ENCODE measurements at places on chromosomes 5 and 9.

GRCh38 chr9:110755179-110755578 lies 86.6 kb downstream of the MUSK start:
- no peak for DNase-seq

DNA sequence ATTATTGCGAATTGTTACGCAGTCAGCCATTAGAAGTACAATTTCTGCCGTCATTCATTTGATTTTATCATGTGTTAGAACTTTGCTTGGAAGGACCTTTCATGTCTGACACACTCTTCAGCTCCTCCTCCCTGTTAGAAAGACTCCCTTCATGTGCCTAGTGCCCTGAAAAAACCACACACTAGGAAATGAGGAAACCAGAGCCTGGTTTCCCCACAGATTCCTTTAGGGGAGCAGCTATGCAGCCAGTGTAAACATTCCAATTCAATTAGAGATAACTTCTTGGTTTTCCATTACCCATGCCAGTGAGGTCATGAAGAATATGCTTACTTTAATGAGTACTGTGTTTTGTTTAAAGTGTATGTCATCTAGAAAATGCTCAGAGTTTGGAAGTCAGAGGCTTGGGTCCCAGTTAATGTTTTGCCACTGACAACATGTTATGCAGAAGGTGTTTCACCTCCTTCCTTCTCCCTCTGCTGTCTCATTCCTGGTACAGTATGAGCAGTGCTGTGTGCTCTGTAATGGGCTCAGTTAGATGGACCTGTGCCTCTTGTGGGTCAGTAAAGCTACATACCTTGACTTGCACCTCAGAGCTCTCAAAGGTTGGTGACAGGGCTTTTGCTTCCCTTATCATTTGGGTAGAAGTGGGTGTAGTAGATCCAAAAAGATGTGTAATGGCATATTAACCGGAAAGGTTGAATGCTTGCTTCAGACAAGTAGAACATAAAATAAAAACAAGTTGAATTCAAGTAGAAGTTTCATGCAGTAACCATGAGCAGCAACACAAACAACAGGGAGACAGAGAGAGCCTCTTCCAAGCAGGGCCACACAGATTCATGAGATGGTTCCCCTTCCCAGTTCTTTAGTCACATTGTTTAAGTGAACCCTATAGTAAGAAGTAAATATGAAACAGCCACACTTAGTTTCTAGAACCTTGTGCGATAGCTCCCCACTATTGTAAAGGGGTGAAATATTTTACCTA lies 52.6 kb upstream of the TNFAIP8 start:
- DNase-seq, result no peak

- DNase-seq, result peak; percentile 83
Measured at GRCh38 chr5:126998201-126998631, 32.1 kb downstream of the MARCHF3 start.

DNA sequence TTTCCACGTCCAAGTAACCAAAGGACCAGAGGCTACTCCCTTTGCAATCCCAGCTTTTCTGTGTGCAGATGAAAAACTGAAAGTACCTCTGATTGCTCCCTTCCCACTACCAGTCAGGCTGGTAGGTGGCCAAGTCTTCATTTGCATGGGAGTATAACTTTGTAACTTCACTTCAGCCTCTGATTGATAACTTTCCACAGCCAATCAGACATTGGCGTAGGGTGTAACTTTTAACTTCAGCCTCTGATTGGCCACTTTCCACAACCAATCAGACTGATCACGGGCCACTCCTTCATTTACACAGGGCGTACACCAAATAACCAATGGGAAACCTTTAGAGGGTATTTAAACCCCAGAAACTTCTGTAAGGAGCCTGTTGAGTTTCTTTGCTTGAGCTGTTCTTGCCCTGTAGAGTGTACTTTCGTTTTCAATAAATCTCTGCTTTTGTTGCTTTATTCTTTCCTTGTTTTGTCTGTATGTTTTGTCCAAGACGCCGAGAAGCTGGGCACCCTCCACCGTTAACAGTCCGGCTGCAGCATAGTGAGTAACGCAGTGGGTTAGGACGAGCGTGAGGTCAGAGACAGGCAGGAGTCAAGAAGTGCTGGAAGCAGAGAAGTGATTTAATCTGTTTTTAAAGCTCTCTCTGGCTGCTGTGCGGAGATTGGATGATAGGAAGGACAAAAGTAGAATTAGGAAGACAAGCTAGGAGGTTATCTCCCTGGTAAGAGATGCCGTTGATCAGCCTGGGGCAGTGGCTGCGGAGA lies 3.5 kb upstream of the EXOSC2 start:
- peak; percentile 95 for DNase-seq

DNA sequence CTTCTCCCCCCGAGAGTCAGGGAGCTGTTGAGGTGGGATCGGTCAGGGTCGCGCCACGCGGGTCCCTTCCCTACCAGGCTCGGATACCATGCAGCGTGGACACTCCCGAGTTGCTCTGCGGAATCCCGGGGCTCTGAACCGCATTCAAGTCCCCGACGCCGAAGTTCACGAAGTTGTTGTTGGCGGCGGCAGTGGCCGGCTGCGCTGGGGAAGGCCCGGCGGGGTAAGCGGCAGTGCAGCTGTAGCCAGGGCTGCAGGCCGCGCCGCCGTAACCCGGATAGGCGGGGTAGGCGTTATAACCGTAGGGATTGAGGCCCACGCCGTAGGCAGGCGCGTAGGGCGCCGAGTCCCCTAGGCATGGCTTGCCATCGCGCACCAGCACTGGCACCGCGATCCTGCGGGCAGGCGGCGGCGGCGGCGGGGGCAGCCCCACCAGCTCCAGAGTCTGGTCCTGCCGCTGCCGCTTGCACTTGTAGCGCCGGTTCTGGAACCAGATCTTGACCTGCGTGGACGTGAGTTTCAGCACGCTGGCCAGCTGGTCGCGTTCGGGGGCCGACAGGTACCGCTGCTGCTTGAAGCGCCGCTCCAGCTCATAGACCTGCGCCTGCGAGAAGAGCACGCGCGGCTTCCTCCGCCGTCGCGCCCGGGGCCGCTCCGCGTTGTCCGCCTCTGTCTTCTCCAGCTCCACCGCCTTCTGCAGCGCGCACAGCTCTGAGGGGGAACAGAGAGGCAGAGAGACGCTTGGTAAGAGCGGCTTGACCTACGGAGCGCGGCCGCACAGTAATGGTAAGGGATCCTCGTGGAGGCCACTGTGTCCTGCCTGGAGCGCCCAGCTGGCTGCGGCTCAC lies 2.3 kb downstream of the NKX2-5 start:
- DNase-seq, result no peak

DNA sequence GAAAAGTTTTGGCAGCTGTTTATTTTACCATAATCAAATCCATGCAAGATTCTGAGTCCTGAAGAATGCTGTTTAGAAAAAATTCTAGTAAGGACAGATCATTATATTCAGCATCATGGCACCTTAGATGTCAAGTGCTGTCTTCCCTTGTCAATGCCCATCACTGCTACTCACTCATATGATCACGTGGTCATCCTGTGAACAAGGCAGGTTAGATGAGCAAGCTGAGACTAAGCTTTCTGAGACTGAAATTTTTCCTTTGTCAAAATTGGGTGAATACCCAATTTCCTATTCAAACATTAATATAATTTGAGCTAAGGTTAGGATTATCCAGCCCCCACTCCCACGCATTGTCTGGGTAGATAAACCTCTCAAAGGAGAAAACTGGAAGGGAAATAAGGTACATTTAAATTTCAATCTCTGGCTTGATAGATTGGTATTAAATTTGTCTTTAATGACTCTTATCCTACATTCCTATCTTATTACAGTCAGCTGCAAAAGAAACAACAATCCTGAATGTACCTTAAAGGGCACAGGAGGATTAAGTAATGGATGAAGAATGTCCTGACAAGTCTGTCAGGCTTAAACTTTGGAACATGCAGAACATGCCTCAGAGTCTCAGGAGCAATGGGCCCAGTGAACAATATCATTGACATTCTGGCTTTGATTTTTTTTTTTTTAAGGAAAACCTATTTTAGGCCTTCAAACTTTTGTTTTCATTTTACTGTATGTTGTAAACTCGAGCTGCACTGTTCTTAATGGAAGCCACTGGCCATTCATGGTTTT lies 148.7 kb upstream of the RANBP3L start:
- no peak for DNase-seq

- no peak for DNase-seq
Measured at GRCh38 chr9:119005162-119005561, 364.1 kb downstream of the BRINP1 start.

- no peak for DNase-seq
Measured at GRCh38 chr5:170178814-170179213, 54.0 kb upstream of the C5orf58 start.

GRCh38 chr5:14996997-14997396 lies 125.4 kb upstream of the ANKH start:
- DNase-seq, result peak; percentile 73

GRCh38 chr5:107672211-107673038 lies 1.7 kb upstream of the EFNA5 start:
- DNase-seq, result peak; percentile 44

DNA sequence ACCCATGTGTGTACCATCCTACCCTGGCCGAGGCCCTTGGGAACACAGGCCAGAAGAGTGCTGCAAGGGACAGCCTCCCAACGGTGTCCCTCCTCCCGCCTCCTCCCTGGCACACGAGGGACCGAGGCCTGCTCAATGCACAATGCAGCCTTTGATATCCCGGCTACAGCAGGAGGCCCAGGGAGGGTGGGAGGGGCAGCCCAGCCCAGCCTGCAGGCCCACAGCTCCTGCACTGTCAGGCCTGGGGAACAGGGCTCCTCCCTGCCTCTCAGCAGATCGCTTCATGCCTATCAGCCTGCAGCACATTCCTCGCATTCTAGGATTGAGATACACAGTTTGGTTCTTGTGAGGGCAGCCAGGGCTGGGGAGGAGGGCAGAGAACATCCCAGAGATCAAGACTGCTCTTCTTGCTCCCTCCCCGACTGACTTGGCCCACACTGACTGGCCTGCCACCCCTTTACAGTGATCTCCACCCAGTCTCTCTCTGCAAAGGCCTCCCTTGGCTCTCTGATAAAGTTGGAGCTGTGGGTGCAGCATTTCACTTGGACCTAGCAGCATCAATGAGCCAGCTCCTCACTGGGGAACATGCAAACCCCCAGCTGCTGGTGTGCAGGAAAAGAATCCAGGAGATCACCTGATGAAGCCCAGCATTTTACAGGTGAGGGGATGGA lies at the start of gene SH3TC2:
TSS of gene SH3TC2 (minus strand) at position 46 of the 671 bp plus-strand sequence. CDS start at position 6, 40 bp downstream.
- DNase-seq, result no peak

GRCh38 chr9:134391319-134392231 lies 65.3 kb downstream of the RXRA start:
- peak; percentile 68 for DNase-seq

GRCh38 chr5:144697847-144698262 lies 527.2 kb downstream of the KCTD16 start:
- no peak for DNase-seq

GRCh38 chr5:89998519-89999305 lies 410.8 kb downstream of the CETN3 start:
- DNase-seq, result no peak

- DNase-seq, result no peak
Measured at GRCh38 chr9:76877961-76878360, 28.0 kb downstream of the PRUNE2 start.

GRCh38 chr5:73967347-73967746 lies 341.4 kb downstream of the ARHGEF28 start:
- no peak for DNase-seq

GRCh38 chr5:141705469-141705868 lies 23.4 kb upstream of the ARAP3 start:
- DNase-seq, result no peak

- DNase-seq, result no peak
Measured at GRCh38 chr9:81264516-81264915, 424.8 kb downstream of the TLE1 start.

GRCh38 chr5:177412603-177413233 lies 3.4 kb upstream of the F12 start:
- DNase-seq, result peak; percentile 95

- no peak for DNase-seq
Measured at GRCh38 chr5:174943785-174944184, 219.4 kb downstream of the MSX2 start.

- DNase-seq, result peak; percentile 53
Measured at GRCh38 chr9:113857875-113858274, 18.2 kb upstream of the ZNF618 start.

DNA sequence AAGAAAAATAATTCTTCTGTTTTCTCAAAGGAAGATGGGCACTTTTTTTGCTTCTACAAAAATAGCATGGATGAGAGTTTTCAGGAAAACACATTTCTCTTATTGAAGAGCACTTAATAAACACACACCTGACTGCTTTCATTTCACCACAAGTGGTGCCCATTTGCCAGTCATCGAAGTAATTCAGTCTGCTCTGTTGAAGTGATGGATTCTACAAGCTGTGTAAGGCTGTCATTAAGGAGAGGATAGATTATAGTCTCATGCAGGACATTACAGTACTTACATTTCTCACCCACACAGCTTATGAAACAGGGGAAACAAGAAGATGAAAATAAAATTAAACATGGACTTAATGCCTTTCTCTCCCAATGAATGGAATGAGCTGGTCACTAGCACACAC lies 165.2 kb downstream of the NR2F1-AS1 start:
- DNase-seq, result no peak

DNA sequence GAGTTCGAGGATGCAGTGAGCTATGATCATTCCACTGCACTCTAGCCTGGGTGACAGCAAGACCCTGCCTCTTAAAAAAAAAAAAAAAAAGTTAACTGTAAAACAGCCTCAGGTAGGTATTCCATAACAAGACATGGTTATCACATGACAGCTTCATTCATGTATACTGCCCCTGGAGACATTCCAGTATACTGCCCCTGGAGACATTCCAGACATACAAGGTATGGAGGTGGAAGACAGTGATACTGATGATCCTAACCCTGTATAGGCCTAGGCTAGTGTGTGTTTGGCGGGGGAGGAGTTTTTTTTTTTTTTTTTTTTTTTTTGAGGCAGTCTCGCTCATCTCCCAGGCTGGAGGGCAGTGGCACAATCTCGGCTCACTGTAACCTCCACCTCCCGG lies 105.5 kb downstream of the RICTOR start:
- DNase-seq, result no peak

GRCh38 chr5:128009403-128009802 lies 74.2 kb upstream of the SLC12A2 start:
- no peak for DNase-seq

DNA sequence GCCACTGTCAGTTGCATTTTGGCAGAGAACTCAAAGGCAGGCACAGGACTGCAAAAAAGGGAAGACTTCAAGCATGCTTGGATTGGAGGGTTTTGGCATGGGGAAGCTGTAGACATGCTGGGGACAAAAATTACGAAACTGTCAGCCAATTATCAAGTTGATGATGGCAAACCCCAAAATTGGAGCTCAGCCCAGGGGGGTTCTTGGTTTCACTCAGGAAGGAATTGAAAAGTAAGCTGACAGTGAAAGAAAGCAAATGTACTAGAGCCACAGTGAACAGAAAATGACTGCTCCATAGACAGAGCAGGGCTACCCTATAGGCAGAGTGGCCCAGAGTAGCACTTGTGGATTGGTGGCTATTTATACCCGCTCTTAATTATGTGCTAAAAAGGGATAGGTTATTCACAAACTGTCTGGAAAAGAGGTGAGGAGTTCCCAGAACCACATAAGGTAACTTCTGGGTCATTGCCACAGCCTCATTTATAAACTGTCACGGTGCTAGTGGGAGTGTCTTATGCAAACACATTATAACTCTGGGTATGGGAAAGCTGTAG lies 14.6 kb upstream of the CFAP95 start:
- no peak for DNase-seq

GRCh38 chr5:180128671-180129261 lies 57.2 kb upstream of the RNF130 start:
- no peak for DNase-seq

- DNase-seq, result no peak
Measured at GRCh38 chr5:38831117-38831516, 14.7 kb upstream of the OSMR start.

- no peak for DNase-seq
Measured at GRCh38 chr9:92292338-92293074, 991 bp downstream of the IARS1 start.

- DNase-seq, result peak; percentile 3
Measured at GRCh38 chr5:149363936-149364335, 6.1 kb downstream of the PCYOX1L start.

GRCh38 chr5:119336845-119337580 lies 18.8 kb upstream of the TNFAIP8 start:
- DNase-seq, result no peak

Measured in MM.1S (cell line).